Gastroesophageal sphincter (tissue), 4 donors: ENCODE measurements at places on chromosomes 12 and 14. TPM values are rescaled to one million over a fixed set of nuclear protein-coding genes. Genes with fewer than 3 reads are reported as not detected.

DPF3 gene
- 0.37 TPM for total RNA-seq

MEG3 gene
- 7.5 TPM for total RNA-seq

PTPRR gene
- 0.47 TPM for total RNA-seq

KIF5A gene
- total RNA-seq: 1.9 TPM

ENDOU gene
- total RNA-seq: 1.9 TPM

DNA sequence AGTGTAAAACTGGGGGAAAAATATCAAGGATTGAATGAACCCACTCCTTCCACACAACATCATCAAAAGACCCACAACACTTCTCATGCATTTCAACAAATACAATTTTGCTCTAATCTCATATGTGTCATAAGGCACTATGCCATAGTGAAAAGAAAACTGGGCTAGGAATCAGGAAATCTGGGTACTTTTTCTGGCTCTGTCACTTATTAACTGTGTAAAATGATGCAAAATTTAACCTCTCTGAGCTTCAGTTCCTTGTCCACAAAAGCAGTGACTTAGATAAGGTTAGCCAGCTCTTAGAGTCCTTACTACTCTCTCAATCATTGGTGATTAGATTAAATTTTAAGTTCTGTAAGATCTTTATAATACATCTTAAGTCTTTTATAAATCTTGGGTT is 250.5 kb upstream of the SOX5 start:
- no peaks in the 10 kb centered on the region for H3K36me3 ChIP-seq
- no peak overlapping the region for H3K4me3 ChIP-seq
- no peak overlapping the region for H3K27ac ChIP-seq
- H3K27me3 ChIP-seq: no peaks in the 10 kb centered on the region

DNA sequence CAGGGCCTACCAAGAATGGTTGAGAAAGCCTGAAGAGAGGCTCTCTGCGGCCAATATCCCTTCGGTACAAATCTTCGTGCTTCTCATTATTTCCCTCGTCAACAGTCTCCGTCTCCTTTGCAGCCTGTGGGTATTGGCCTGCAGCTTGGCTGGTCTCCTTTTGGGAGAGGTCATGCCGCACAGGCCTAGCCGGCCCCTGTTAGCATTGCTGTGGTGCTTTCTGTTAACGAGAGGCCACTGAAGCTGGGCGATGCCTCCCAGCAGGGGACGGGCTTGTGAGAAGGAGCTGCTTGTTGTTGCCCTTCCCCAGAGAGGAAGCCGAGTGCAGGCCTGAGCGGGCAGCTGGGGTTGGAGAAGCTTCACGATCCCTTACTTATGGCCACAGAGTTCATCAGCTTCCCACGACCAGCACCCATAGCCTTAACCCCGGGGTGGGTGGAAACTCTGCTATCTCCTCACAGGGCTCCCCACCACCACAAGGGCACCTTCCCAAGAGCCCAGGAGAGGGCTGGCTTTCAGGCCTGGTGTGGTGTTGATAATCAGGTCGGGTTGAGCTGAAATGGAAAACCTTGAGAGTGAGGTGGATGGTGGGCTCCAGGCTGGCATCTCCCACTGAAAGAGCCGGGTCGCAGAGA is 228.6 kb downstream of the ZFP36L1 start:
- H3K27ac ChIP-seq: peak overlapping the region; percentile 65
- no peaks in the 10 kb centered on the region for H3K27me3 ChIP-seq
- no peak for ATAC-seq
- H3K4me3 ChIP-seq: no peak overlapping the region
- peaks cover 60% of the 10 kb centered on the region for H3K4me1 ChIP-seq

DNA sequence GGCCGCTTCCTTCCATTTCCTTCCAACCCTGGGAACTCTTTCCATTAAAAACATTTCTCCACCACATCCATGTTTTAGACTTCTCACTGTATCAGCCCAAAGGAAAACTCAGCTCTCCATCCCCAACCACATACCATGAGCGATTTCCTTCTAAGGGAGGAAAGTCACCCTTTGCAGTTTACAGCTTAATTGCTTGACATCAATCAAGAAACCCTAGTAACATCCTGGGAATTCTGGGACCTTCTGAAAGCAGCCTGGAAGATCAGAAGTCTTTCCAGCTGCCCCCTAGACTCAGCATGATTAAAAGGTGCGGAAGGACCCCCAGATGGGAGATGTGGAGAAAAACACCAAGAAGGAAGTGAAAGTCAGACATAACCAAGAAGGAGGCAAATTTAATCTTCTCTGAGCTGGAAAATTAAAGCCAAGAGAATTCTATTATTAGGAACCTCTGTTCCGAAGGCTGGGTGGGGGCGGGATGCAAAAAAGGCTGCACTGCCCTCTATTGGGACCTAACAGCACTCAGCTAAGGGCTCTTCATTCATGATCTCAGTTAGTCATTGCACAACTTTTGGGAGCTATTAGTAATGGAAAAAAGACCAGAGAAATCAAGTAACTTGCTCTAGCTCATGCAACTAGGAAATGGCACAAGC is 73.3 kb upstream of the PLXNC1 start:
- no peaks in the 10 kb centered on the region for H3K36me3 ChIP-seq
- peaks cover 31% of the 10 kb centered on the region for H3K4me1 ChIP-seq
- H3K4me3 ChIP-seq: no peak overlapping the region
- H3K27me3 ChIP-seq: no peaks in the 10 kb centered on the region
- H3K27ac ChIP-seq: peak overlapping the region; percentile 64

DNA sequence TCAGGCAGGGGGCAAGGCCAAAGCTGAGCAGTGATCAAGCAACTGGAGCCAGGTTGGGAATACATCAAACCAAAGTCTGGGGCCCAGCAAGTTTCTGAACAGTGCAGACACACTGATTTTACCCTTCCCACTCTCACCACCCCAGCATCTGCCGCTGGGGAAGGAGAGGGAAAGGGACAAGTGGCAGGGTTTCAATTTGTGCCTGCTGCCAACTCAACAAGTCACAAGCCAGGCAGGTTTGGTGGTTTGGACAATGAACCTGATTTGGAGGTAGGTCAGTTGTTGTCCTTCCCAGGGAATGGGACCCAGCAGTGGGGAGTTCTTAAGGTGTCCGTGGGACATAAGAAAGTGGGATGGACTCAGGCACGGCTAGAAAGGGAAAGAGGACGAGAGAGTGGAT is 151.9 kb upstream of the NOS1 start:
- no peaks in the 10 kb centered on the region for H3K36me3 ChIP-seq
- peaks cover 7% of the 10 kb centered on the region for H3K4me1 ChIP-seq
- H3K27me3 ChIP-seq: peaks cover 3% of the 10 kb centered on the region
- H3K4me3 ChIP-seq: no peak overlapping the region

DNA sequence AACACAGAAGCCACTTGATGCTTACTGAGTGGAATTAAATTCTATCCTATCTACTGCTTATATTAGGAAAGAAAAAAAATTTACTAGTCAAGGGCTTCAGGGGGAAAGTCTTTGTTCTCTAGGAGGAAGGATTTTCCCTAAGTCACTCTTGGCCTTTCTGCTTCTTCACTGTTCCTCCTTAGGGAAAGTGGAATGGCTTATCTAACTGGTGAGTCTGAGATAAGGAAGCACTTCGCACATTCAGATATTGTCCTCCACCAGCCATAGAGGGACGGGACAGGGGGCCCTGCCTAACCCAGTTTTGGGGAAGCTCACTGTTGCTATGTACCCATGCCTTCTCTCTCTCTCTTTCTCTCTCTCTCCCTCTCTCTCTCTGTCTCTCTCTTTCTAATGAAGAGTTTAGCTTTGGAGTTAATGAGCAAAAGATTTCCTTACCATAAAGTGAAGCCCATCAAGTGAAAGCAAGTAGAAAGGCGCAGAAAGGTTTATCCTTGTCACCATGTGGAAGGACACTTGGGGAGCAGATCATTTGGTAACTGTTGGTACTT is 450.6 kb downstream of the ZFP36L1 start:
- peaks cover 36% of the 10 kb centered on the region for H3K4me1 ChIP-seq
- no peak overlapping the region for H3K4me3 ChIP-seq
- no peaks in the 10 kb centered on the region for H3K36me3 ChIP-seq

- no peak overlapping the region for H3K4me3 ChIP-seq
- H3K27ac ChIP-seq: no peak overlapping the region
- H3K36me3 ChIP-seq: no peaks in the 10 kb centered on the region
- ATAC-seq: no peak
- H3K4me1 ChIP-seq: no peaks in the 10 kb centered on the region
Observed at GRCh38 chr14:31556191-31556590, 5.0 kb upstream of the NUBPL start.

DNA sequence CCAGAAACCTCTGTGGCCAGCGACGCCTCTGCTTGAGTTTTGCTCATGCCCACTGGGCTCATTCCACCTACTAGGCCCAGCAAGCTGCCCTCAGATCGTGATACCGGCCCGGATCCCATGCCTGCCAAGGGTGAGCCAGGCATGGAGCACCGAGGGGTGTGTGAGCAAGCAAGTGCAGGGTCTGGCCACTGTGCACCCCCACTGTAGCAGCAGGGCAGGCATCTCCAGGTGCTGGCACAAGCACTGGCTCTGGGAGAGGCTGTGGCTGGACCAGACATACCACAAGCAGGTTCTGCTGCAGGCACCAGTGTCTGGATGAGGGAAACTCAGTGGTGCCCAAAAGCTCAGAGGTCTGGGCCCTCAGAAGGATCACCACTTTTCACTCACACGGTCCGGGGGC is 20.6 kb downstream of the FAM186A start:
- H3K27ac ChIP-seq: no peak overlapping the region
- no peaks in the 10 kb centered on the region for H3K27me3 ChIP-seq
- no peak overlapping the region for H3K4me3 ChIP-seq
- no peaks in the 10 kb centered on the region for H3K36me3 ChIP-seq
- H3K4me1 ChIP-seq: no peaks in the 10 kb centered on the region
